ENCODE measurements at places on chromosomes 16 and 17.

- DNase-seq: no peak
Observed at GRCh38 chr16:81798311-81799137, 19.4 kb downstream of the PLCG2 start.

DNA sequence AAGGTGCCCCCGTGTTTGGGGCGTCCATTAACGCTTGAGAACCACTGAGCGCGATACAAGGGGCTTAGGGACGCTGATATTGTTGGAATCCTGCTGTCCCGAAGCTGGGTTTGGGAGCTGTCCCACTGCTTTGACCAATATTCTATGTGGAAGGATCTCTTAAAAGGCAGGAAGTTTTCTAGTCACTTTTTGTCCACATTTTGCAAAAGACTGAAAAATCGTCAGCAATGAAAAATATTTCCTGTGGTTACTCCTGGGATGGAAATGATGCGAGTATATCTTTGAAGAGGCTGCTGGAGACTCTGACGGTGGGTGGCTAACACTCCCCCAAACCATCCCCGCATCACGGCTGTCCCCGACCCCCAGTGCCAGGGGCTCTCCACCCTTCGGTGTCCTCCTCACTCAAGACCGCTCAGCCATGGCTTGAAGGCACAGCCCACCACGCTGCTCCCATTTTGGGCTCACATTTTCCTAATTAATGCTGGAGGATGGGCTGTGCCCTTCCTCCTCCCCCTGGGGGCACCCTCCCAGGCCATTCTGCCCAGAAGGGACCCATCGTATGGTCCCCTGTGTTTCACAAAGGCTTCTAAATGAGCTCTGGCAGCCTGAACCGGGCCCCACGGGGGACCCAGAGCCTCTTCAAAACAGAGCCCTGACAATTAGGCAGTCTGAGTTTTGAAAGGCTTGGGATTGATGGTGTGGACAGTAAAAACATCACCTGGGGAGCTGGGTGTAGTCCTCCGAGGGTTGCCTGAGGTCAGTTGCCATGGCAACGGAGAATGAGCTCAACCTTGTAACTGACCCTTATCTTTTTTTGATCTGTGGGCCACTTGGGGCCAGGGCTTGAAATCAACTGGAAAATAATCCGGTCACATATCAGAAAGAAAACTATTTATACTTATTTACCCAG, 158.6 kb downstream of the C16orf78 start:
- no peak for DNase-seq

DNA sequence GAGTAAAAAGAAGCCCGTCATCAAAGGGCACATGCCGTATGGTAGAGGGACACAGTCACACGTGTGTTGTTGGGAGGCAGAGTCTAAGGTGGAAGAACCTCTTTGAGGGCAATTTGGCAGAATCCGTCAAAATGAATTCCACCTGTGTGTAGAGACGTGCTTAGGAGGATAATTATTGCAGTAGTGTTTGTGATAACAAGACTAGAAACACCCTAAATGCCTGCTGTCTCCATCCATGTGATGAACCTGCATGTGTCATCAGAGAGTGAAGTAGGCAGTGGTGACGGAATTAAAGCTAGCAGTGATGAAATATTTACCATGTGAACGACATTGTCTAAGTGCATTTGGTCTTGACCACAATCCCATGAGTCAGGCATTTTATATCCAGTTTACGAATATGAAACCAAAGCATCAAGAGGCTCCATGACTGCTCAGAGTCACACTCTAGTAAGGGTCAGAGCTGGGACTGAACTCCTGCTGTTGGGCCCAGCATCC, 61.3 kb upstream of the ADORA2B start:
- DNase-seq: no peak

- no peak for DNase-seq
Observed at GRCh38 chr17:64183815-64184214, 53.9 kb upstream of the ERN1 start.

- DNase-seq: no peak
Observed at GRCh38 chr16:20415541-20415940, 6.2 kb downstream of the ACSM5 start.

GRCh38 chr16:48133455-48134211, 22.2 kb downstream of the ABCC12 start:
- DNase-seq: no peak

Data from stimulated activated CD4-positive, alpha-beta T cell treated with anti-CD3 and anti-CD28 coated beads, Interleukin-2, amount 100 ng/mL, for 24 hours (primary cell).